ENCODE measurements at places on chromosomes 11 and 22.

DNA sequence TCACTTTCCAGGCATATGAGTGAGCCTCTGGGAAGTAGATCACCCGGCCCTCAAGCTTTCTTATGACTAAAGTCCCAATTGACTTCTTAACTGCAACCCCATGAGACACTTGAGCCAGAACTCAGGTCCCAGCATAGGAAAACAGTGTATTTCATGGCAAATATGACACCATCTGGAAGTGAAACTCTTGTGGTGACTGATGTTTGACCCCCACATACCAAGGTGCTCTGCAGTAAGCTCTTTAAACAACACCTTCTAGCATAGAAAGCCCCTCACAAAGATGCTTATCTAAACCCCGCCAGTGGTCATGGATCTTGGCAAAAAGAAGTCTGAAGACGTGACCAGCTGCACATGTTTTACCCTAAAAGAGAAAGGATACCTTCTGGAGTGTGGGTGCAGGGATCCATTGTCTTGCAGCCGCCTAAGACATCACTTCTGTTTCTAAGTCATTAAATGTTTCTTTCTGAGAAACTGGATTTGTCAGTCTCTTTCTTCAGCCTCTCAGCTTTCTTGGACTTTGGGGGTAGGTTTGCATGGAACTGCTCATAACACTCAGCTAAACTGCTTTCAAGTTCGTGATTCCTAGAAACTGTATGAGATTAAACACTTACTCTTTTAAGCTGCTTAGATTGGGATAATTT is 7.4 kb upstream of the PELI3 start:
- no peak for DNase-seq

DNA sequence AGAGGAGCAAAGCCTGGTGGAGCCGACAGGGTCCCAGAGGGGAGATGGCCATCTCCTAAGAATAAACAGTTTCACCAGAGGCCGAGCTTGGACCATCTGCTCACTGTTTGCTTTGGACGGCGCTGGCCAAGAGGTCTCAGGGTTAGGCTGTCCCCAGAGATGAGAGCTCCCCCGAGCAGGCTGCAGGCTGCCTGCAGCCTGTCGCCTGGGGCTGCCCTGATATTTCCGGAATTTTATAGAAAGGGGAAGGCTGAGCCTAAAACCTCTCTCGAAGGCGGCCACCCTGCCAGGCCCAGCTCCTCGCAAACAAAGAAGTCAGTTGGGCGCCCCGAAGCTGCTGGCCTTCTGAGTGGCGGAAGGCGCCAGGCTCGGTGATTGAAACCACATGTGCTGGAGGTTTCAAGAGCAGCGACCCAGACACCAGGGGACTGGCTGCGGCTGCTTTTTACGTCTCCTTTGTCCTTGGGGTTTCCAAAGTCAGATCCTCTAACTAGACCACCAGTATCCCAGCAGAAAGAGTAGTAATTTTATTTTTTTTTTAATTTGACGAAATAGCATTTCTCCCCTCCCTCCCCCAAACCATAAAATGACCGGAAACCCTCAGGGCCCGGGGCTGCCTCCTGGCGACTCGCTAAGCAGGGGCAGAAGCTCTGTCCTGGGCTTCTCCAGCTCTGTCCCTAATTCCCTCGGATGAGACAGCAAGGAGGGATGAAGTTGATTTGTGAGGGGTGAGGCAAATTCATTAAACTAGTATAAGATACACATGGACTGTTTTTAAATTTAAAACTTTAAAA is 57.4 kb downstream of the CLMP start:
- no peak for DNase-seq

DNA sequence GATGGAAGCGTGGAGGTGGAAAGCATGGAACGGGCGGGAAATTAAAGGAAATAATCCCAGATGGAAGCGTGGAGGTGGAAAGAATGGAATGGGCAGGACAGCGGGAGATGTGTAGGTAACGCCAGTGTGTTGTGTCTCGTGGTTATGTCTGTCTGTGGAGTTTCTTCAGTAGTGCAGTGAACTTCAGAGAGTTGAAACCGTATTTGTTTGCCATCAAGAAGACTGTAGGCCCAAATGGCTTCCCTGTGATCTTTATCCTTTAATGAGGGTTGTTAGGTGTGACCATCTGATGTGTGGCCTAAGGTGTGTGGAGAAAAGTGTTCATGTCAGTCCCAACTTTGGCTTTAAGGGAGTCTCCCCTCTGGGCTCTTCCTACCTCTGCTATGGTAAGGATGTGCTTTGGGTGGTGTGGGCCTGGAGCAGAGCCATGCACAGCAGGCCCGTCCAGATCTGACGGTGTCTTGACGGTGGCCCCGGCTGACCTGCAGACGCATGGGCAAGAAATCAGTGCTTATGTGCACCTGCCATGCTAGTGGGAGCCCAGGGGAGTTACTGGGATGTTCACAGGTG is 39.6 kb downstream of the AP2A2 start:
- no peak for DNase-seq

DNA sequence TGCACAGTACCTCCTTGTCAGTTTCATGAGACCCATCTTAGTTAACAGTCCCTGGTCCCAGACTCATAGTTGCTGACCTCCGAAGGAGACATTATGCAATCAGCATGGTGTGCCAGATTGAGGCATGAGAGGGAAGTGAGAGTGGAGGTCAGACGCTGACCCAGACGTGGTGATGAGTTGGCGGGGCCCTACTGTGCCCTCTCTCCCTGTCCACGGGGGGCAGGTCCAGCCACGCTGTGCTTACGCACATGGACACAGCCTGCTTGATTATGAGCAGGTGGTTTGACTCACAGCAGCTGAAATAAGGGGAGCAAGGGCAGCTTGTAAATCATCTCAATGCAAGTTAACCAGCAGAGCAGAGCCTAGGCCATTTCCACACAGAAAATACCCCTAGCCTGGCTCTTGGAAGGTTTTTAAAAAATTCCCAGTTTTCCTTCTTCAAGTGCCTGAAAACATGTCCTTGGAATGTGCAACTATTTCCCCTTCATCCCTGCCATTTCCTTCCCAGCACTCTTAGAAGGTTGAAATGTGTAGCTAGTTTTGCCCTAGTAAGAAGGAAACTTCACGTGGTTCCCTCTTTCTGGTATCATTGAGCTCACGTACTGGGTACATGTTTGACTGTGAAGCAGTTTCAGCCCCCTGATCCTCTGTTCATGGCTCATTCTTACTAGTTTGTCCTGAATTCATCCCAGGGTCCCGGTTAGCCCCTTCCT is 122.6 kb upstream of the SORL1-AS1 start:
- no peak for DNase-seq

DNA sequence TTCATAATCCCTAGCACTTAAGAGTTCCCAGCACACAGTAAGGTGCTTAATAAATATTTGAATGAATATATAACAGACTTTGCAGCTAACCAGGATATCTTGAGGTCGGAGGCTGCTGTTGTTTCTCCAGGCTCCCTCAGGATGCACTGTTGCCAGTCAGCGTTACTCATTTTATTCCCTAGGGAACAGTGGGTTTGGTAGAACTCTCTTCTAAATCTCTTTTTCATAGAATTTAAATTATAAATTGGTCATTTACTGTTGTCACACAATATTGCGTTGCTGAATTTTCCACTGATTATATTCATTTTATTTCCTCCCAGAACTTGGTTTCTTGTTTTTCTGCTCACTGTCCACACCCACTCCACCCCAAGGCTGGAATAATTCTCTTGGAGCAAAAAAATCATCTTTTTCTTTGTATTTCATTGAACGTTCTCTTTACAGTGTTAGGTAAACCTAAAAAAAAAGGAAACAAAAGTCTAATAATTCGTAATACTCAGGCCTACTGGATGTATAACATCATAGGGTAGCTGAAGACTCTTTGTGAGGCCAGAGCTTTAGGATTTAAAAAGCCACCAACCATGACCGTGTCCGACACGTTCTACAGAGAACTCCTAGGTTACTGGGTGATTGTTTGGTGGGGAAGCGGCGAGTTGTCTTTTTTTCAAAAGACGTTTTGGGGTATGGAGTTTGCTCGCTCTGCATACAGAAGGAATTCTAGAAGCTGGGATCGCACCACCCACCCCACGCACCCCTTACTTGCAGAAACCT is 766 bp upstream of the CAPRIN1 start:
- peak; percentile 21 for DNase-seq

- no peak for DNase-seq
Observed at GRCh38 chr22:23179381-23180299, 669 bp upstream of the BCR start.
